GM04504 (cell line): ENCODE measurements at places on chromosomes 6 and 20.

DNA sequence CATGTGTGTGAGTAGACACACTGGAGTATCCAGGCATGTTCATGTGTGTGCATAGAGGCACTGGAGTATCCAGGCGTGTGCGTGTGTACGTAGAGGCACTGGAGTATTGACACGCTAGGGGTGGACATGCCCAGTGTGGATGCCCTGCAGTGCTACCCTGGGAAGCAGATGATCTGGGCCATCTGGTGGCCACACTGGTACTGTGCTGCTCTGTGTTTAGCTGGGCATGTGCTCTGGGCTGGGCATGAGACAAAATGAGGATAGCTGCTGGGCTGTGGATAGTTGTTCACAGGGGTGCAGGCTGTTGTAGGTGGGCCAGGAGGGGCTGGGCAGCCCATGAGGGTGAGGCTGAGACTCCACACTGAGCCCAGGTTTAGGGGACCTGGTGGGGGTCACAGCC lies 24.0 kb upstream of the NPBWR2 start:
- DNase-seq, result no peak

- DNase-seq, result peak; percentile 56
These were observed 445.9 kb upstream of the JARID2 start for GRCh38 chr6:14799928-14800327.

DNA sequence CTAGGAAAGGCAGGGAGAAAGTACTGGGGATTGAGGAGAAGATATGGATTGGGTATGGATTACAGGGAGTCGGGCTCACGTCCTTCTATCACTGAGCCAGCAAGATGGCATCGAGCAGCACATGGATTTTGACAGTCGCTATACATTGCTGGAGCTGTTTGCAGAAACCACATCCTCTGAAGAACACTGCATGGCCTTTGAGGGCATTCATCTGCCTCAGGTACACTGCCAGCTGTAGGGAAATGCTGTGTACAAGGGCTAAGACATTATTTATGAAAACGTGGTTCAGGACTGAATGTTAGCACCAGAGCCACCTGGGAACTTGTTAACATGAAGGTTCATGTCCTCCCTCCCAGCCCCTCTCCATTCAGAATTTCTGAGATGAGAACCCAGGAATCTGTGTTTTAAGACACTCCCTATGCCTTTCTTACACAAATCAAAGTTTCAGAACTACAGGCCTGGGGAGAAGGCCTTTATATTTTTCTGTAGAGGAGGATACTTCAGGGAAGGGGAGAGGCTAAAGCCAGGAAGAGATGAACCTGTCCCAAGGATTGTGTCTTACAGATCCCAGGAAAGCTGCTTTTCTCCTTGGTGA lies 3.5 kb downstream of the CUL9 start:
- no peak for DNase-seq

- no peak for DNase-seq
These were observed 60.5 kb downstream of the CD164 start for GRCh38 chr6:109321752-109322151.

DNA sequence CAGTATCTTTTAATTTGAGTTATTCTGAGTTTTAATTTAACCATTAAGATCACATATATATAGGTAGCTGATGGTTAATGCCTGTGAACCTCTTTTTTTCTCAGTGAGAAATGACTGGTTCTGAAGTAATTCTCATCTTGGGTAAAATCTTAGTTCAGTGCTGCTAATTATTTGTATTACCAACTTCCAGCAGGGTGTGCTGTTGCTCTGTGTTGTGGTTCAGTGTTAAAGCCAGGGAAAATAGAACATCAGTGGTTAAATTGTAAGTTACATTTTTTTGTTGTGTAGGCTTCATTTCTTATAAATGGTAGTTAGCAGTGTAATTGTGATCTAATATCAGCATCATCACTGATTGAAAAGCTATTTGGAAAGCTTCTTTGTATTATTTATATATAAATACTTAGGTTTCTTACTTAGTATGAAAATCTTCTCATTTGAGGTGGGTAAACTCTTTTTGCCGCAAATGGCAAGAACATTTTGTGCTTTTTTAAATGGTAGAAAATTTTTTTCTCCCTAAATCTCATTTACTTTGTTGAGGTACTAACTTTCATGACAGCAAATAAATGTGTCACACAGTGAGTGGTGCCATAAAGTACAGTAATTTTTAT lies 43.7 kb downstream of the CDC5L start:
- peak; percentile 51 for DNase-seq

DNA sequence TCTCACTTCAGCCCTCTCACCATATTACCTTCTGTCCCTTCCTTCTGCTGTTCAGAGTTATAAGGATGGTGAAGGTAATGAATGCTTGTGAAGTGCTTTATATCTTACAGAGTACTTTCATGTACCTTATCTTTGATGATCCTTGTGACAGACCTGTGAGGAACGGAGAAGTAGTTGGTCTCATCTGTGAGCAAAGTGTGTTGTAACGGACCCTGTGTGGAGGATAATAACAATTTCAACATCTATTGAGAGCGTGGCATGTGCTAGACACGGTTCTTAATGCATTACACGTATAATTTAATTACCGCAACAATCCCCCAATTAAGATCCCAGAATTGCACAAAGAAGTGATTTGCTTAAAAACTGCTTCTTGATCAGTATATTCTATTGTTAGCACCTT lies 124.6 kb downstream of the ANKS1A start:
- no peak for DNase-seq

GRCh38 chr20:22529150-22530019 lies 55.0 kb downstream of the FOXA2 start:
- no peak for DNase-seq

DNA sequence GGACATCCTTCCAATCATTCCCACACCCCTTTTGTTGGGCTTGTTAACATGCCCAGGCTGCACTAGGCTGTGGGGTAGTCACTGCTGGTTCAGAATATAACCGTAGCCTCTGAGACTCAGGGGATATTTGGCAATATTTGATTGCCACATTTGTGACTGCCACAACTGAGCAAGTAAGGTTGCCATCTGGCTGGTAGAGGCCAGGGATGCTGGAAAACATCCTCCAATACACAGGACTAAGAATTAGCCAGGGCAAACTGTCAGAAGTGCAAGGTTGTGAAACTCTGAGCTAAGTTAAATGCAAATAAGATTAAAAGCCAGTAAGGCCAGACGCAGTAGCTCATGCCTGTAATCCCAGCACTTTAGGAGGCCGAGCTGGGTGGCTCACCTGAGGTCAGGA lies 112.0 kb downstream of the ZMYND8 start:
- DNase-seq, result no peak

GRCh38 chr6:125722886-125723285 lies 26.5 kb upstream of the HEY2 start:
- no peak for DNase-seq

DNA sequence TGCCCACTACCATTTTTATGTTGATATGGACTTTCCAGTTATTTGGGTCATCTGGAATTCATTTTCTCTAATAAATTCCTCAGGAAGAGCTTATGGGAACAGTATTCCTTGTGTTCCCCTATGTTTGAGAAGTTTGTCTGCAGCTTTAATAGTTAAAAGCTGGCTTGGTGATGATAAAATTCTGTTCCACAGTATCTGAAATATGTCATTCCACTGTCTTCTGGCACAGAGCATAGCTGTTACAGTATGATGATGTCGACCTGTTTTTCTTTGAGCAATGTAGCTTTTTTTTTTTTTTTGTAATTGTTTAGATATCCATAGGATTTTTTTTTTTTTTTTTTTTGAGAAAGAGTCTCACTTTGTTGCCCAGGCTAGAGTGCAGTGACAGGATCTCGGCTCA lies 43.2 kb downstream of the NCOA3 start:
- no peak for DNase-seq

DNA sequence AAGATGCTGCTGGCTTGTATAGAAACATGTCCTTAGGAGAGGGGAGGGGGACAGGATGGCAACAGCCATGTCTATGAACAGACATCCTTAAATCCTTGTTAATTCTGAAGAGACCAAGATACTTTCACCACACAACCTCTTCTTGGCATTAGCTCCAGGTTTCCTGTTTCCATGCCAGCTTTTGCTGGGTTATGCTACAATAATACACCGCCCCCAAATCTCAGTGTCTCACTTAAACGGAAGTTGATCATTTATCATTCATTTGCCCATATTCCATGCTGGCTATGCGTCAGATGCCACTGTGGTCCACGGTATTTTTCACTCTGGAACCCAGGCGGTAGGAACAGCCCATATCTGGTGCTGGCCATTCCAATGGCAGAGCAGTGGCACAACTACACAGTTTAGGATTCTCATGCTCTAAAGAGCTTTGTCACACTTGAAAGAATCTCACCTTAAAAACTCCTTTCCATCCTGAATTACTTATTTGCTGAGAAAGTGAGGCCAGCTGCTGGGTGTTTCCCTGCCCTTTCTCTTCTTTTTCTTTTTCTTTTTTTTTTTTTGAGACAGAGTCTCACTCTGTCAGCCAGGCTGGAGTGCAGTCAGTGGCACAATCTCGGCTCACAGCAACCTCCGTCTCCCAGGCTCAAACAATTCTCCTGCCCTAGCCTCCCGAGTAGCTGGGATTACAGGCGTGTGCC lies 3.7 kb upstream of the RNASET2 start:
- DNase-seq, result no peak

- no peak for DNase-seq
These were observed 41.6 kb upstream of the LYRM2 start for GRCh38 chr6:89680150-89680549.

DNA sequence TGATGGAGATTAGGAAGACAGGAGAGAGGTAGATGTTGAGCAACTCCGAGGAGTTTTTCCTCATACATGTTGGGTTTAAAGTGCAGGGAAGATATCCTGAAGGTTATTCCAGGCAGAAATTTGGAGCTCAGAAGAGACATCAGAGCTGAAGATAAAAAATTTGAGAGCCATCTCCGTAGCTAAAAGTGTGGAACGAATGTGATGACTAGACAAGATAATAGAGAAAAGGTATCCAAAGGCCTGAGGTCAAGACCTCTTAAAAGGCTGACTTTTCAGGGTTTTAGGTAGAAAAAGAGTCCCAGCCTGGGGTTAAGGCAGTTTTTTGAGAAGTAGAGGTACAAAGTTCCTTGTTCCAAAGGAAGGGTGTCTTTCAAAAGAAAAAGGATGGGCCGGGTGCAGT lies 214.8 kb downstream of the ESR1 start:
- DNase-seq, result no peak

DNA sequence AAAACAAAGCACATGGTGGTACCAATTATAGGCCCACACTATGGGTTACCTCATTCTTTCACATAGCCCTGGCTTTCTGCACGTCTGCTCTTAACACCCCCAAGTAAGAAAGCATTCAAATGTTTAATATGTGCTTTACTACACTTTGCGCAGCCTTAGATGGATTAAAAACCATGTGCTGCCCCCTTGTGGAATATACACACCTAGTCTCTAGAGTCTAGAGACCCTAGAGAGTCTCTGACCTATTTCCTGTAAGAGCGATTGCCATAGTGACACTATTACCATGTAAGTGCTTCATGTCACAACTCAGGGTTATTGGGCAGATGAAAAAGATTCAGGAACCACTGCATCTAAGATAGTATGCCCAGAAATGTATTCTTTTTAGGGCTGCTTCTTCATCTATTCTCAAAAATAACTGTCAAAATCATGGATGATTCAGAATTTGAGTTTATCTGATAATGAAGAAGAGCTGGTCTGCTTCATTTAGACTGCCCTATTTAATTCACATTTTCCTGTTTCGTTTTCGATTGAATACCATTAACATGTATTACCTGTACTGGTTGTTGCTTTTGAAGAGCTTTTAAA lies 186.3 kb downstream of the ADGB start:
- DNase-seq, result no peak

DNA sequence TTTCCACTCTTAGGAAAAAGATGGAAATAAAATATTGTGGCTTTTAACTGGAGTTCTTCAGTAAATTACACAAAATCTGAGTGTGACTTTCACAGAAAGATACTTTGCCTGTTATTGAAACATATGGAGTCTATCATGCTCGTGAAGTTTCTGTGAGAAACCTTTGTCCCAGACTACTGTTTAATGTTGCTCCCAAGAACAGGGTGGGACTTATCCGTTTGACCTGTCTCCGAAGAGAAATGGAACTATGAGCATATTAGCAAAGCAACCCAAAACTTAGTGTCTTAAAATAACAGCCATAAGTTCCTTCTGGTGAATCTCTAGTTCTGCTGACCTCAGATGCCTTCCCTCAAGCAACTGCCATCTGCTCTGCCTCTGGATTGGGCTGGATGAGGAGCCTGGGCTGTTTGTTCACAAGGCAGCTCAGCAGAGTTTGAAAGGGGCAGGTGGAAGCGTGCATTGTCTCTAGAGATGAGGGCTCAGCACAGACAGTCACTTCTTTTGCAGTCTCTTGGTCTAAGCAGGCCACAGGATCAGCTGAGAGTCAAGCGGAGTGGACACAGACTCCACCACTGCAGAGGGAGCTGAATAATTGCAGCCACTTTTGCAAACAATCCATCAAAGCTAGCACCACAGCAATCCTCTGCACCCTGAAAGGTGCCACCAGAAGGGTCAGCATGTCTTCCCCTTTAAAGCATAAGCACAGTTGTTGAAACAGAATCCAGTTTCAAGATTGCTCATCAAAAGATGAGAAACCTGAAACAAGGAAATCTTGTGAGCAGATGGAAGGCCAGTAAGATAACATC lies 52.8 kb downstream of the MYB start:
- no peak for DNase-seq

GRCh38 chr6:43715056-43715788 lies 27.6 kb upstream of the MRPS18A start:
- no peak for DNase-seq

DNA sequence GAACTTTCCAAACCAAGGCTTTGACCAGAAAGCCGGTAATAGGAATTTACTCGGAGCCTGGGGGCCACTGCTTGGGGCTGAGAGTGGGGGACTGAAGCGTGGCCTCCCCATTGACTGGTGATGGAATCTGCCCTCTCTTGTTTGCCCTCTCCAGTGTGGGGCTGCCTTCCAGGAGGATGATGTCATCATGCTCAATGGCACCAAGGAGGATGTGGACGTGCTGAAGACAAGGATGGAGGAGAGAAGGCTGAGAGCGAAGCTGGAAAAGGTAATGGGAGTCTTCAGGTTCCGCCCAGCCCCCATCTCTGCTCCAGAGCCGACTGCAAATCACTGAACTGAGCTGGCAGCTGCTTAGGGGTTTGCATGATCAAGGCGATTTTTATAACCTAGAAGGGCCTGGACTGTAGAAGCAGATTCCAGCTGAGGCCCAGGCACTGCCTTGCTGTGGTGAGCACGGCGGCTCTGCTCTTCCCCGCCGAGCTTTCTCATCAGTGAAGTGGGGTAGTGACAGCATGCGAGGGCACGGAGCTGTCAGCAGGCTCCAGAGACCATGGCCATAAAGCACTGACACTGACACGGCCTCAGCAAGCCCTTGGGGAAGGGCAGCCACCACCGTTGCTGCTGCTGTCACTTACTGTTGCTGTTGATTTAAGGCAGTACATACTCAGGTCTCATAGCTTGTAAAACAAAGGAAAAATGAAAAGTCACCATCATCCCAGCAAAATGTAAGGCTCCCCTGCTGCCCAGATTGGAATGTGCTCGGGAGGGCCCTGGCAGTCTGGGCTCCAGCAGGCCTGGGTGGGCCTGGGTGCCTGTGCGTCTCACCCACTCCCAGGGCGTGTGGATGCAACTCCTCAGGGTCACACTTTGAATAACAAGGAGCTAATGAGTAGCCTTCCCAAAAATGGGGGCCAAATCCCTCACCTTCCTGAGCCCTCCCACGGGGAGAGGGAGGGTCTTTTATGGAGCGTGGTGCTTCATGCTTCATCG lies 11.1 kb upstream of the FAM209A start:
- no peak for DNase-seq
